Spleen (tissue), 13 donors: ENCODE measurements at places on chromosomes 4 and X. TPM values are rescaled to one million over a fixed set of nuclear protein-coding genes. Genes with fewer than 3 reads are reported as not detected.

GRCh38 chr4:26984896-26985295 is 124.3 kb downstream of the STIM2 start:
- no peak overlapping the region for H3K27ac ChIP-seq
- no peaks in the 10 kb centered on the region for H3K27me3 ChIP-seq
- no peak for DNase-seq
- H3K4me3 ChIP-seq, result no peak overlapping the region
- H3K4me1 ChIP-seq, result peaks cover 22% of the 10 kb centered on the region

GRCh38 chr4:3303923-3304710 is 11.3 kb downstream of the RGS12 start:
- H3K27me3 ChIP-seq, result no peaks in the 10 kb centered on the region
- no peaks in the 10 kb centered on the region for H3K36me3 ChIP-seq
- peak; percentile 32 for DNase-seq
- no peak overlapping the region for H3K4me3 ChIP-seq
- peaks cover 79% of the 10 kb centered on the region for H3K4me1 ChIP-seq
- no peak overlapping the region for H3K27ac ChIP-seq

- H3K27me3 ChIP-seq, result no peaks in the 10 kb centered on the region
- no peak overlapping the region for H3K4me3 ChIP-seq
- no peak overlapping the region for H3K27ac ChIP-seq
- no peaks in the 10 kb centered on the region for H3K36me3 ChIP-seq
- DNase-seq, result no peak
Measured at GRCh38 chrX:94850811-94851210, 1176.8 kb downstream of the FAM133A start.

GRCh38 chr4:2127609-2128332 is 68.6 kb downstream of the NAT8L start:
- no peaks in the 10 kb centered on the region for H3K4me1 ChIP-seq
- H3K27ac ChIP-seq, result no peak overlapping the region
- no peak for DNase-seq
- no peak overlapping the region for H3K4me3 ChIP-seq

GRCh38 chr4:166538491-166539005 is 665.5 kb downstream of the TLL1 start:
- no peaks in the 10 kb centered on the region for H3K27me3 ChIP-seq
- DNase-seq, result no peak
- H3K36me3 ChIP-seq, result no peaks in the 10 kb centered on the region
- H3K27ac ChIP-seq, result no peak overlapping the region
- no peak overlapping the region for H3K4me3 ChIP-seq

DNA sequence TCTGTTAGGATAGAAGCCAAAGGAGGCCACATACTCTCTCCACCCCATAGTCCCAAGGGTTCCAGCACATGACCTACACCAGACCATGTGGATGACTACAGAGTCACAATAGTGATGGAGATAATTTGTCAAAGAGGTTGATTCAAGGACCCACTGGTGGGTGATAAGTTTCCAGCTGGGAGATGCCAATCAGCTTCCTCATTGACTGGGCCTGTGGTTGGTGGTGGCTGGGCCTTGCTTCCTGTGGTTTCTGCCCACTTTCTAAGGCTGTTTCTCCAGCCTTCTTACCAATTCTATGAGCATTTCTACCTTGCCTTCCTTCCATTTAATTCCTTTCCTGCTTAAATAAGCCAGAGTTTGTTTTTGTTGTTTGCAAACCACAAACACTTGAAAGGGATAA is 95.5 kb upstream of the CPEB2 start:
- H3K36me3 ChIP-seq, result no peaks in the 10 kb centered on the region
- H3K4me1 ChIP-seq, result no peaks in the 10 kb centered on the region
- no peak for DNase-seq
- no peak overlapping the region for H3K27ac ChIP-seq

The SHROOM2 gene
- 1.5 TPM for total RNA-seq
